ENCODE measurements at places on chromosomes 6 and 20.

DNA sequence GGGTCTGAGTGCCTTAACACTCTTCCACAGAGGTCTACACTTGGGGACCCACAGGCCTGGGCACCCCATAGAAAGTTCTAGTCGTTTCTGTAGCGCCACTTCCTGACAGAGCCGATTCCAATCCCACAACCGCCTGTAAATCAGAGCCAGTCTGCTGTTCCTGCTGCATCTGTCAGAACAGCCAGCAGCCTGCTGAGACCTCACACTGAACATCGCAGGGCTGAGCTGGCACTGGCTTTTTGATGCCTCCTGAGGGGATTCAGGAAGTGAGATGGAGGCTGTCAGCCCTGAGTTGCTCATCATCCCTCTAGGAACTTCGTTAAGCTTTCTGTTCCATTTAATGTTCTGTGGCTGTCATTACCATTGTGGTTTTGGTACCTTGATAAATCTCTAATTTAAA is 48.9 kb downstream of the DCBLD1 start:
- DNase-seq = no peak

GRCh38 chr20:16562259-16562658 is 11.0 kb downstream of the KIF16B start:
- peak; percentile 88 for DNase-seq

DNA sequence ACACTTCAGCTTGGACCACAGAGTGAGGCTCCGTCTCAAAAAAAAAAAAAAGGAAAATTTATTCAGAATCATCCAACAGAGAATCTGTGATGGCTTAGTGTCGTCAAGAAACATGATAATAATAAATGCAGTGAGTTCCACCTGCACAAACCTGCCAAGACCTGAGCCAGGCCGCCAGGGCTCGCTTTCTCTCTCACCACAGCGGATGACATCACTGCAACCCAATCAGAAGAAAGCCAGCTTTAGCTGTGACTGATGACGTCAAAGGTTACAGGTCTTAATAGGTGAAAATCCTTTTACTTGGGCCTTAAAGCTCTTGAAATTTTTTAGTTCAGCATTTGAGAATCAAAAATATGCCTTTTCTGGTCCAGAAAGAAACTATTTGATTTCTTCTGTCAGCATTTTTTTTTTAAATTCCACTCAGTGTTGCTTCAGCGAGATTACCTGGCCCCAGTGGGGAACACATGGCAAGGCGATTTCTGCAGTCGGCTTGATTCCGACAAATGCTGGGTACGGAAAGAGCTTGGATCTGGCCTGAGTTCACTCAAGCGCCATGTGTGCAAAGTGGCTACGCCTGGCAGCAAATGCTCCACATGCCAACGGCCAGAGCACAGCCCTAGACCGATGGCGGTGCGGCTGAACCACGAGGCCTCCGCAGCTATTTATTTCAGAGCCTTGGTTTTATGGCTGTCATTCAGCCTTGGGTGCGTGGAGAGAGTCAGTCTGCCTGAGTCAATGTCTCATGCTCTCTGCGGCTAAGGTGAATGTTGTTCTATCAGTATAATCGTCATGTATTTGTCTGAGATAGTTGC is 105.7 kb upstream of the QKI start:
- DNase-seq = peak; percentile 40

- DNase-seq = peak; percentile 88
These were observed 4.4 kb downstream of the PARD6B start for GRCh38 chr20:50735813-50736212.

DNA sequence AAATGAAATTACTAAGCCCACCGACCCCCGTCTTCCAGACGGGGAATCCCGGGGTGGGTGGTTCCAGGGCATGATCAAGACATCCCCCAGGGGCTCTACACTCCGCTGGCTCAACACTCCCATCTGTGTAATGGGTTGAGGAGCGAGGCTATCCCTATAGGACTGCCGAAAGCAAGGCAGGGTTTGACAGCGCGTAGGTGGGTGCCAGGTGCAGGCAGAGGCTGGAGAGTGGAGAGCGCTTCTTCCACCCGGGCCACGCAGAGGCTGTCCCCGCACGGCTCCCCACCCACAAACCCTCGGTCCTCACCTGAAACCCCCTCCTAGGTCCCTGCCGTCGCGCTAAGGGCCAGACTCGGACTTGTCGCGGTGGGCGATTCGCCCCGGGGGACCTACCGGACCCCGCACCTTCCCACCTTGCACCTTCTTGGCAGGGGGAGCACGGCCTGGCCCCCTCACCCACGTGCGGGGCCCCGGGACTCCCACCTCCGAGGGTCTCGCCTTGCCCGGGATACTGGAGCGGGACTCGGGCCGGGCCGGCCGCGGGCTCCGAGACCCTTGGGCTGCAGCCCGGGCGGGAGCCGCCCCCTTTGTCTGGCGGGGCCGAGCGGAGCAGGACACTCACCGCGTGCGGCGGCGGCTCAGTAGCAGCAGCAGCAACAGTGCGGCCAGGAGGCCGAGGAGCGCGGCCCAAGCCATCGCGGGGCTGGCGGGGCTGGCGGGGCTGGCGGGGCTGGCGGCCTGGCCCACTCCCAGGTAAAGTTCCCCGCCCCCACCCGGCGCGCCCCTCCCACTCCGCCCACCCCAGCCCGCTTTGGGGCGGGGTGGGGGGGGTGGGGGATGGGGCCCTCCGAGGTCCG is at the start of gene PTGIS:
Gene PTGIS (minus strand): TSS at position 717 of the 857 bp plus-strand sequence. CDS start 21 bp downstream, at position 696.
- DNase-seq = no peak

DNA sequence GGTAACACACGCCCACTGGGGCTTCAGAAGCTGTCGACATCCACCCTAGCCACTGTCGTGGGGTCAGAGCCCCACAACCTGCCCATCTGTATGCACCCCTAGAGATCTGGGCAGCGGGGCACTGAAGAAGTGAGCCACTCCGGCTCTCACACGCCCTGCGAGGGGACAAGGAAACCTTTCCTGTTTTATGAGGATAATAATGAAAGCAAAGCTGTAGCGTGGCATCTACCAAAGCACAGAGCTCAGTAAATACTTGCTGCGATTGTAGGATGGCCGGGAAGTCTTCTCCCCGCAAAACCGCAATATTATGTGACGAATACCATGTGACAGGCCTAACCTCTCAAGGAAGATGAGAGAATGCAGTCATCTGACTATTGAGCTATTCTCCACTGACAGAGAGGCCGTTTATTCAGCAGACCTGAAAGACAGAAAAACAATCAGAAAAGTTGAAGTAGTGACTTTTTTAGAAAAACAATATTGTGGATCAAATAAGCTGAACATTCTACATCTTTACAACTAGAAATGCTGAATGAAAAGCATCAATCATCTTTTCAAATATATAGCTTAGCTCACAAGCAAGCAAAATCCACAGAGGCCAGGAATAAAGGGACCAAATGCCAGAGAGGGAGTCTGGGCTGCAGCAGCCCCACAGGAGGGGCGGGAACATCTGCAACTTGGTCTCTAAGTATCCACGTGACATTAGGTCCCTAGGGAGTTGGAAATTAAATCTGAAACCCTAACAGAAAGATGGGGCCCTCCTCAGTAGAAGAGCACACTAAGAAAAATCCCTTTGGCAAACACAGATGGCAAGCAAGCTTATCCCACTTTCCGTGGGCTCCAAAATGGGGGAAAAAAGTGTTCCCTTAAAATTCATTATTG is 207.8 kb downstream of the TTLL2 start:
- DNase-seq = no peak

- peak; percentile 52 for DNase-seq
These were observed 3.9 kb downstream of the RAB44 start for GRCh38 chr6:36701401-36701991.

- DNase-seq = no peak
These were observed 3.0 kb downstream of the RRP36 start for GRCh38 chr6:43024436-43024835.

GRCh38 chr6:20186981-20187380 is 25.3 kb downstream of the MBOAT1 start:
- no peak for DNase-seq

GRCh38 chr6:62707156-62707555 is 421.1 kb upstream of the KHDRBS2 start:
- DNase-seq = no peak

GRCh38 chr6:5190507-5190906 is 70.2 kb downstream of the LYRM4 start:
- DNase-seq = peak; percentile 91

DNA sequence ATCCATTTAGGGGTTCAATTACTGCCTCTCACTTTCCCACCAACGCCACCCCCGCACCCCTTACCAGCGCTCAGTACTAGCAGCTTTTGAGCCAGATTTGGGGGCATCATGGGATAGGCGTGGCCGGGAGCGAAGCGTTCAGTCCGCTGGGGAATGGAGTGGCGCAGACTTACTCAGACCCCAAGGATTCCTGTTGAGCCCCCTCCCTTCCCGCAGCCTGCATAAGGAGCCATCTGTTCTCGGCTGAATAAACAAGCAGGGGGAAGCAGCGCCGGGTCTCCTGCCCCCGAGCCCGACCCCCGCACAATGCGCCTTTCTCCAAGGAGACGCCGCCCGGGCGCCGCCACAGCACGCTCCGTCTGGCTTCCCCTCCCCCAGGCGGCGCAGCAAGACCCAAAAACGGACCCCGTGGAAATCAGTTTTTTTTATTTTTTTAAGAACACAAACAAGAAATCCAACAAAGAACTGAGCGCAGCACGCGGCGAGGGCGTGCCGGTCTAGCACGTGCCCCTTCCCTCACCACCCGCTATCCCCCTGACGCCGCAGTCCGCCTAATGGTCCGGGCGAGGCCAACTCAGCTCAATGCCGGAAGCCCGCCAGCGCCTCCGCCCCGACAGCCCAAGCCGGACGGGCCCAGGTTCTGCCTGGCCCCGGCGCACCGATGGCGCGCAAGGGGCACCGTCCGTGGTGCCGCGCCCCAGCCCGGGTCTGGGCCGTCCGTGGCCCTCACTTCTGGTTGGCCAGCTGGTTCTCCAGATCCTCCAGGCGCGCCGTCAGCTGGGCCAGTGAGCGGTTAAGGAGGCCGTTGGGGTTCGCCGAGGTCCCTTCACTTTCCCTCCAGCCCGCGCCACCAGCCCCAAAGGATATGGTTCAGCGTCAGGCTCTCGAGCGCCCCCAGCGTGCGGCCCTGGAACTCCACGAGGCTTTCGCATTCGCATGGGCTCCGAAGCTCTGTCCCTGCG is 13.3 kb upstream of the RBPJL start:
- peak; percentile 44 for DNase-seq

GRCh38 chr6:67986694-67987232 is 648.3 kb upstream of the ADGRB3 start:
- no peak for DNase-seq

DNA sequence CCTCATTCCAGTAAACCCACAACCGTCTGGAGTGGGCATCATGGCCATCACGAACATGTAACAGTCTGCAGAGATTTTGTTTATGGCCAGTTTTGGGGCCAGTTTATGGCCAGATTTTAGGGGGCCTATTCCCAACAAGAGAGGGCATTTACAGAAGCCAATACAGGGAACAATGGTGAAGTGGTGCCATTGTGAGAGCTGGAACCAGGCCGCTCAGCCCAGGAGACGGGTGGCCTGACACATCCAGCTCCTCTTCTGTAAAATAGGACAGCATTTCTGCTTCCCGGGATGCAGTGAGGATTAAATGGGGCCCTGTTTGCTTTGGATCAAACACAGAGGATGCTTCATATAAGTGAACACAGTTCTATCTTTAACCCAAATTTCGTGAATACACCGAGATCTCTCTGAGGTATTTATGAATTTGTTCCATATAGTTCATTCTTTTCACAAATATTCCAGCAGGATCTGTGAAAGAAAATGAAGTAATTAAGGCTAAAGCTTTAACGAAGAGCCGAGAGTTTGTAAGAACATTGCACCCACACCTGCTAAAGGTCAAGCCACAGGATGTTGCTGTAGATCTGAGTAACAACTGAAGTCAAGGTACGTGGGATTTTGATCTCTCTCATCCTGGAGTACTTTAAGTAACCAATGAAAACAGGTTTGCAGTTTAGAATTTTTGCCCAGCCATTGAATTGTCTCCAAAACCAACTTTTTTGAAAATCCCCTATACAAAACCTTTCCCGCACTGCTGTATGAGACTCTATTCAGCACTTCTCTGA is 14.5 kb upstream of the SIRPG start:
- DNase-seq = no peak

DNA sequence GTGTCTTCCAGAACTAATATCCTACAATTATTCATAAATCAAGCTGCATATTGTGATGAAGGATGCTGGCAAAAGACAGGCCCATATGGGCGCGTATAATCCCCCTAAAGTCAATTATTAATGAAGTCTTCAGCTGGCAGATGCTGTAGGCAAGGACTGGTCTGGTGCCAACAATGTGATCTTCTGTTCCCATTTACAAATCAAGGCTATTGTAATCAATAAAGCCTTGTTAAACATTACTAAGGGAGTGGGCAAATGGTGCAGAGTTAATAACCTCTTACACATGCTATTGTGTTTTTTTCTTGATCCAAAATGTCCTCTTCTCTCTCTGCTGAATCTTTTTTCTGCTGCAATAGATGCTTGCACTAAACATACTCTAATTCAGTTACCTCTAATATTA is 119.0 kb downstream of the ALDH8A1 start:
- DNase-seq = no peak

DNA sequence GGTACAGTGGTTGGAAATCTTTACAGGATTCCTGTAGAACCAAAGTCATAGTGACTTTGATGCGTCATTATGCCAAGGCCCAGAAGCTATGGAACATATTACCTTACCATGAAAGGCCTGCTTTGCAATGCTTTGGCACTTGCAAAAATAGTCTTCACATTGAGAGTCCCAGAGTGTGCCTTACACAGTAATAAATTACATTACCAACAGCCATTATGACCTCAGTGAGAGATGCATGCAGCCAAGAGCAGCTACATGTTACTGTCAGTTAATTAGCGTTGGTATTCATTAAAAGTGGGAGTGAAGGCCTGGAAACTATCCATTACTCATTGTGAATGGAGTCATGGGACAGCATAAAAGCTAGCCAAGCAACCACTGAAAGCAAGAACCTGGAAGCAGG is 39.2 kb upstream of the HDDC2 start:
- no peak for DNase-seq

GRCh38 chr6:168498161-168498843 is 57.3 kb downstream of the SMOC2 start:
- no peak for DNase-seq

DNA sequence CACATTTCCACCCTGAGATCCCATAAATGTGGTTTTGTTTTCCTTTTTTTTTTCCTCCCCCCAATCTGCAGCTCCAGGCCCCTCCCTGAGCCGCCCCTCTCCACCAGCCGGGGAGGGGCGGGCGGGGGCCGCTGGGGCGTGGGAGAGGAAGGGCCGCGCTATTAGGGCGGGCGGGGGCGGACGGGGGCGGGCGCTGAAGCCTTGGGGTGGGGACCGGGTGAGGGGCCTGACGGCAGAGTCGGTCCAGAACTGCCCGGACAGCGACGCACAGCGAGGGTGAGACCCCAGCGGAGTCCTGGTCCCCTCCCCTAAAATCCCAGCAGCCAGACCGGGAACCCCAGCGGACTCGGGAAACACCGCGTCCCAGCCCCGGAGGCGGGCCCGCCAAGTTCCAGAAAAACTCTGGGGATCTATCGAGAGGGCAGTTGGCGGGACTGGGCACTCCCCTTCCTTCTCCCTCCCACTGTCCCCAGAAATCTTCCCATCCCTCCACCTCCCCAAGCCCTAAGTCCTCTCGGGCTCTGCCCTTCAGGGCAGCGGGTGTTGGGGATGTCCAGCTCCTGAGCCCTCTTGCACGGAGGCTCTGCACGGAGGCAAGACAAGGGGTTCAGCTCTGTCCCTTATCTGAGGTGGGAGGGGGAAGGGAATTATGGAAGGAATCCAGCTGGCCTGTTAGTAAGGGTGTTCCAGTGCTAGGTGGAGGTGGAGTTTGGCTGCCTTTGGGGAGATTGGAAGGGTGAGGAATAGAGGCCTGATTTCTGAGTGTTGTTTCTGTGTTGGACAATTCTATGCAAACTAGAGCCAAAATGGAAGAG is at the start of gene PRICKLE4:
Gene PRICKLE4 (plus strand): TSS at position 232 of the 815 bp plus-strand sequence. CDS start 2,692 bp downstream, outside the sequence.
- peak; percentile 52 for DNase-seq

Data from bronchial epithelial cell (primary cell).